Karpas-422 (cell line): ENCODE measurements at places on chromosomes 7 and 10. TPM values are rescaled to one million over a fixed set of nuclear protein-coding genes. Genes with fewer than 3 reads are reported as not detected.

DNA sequence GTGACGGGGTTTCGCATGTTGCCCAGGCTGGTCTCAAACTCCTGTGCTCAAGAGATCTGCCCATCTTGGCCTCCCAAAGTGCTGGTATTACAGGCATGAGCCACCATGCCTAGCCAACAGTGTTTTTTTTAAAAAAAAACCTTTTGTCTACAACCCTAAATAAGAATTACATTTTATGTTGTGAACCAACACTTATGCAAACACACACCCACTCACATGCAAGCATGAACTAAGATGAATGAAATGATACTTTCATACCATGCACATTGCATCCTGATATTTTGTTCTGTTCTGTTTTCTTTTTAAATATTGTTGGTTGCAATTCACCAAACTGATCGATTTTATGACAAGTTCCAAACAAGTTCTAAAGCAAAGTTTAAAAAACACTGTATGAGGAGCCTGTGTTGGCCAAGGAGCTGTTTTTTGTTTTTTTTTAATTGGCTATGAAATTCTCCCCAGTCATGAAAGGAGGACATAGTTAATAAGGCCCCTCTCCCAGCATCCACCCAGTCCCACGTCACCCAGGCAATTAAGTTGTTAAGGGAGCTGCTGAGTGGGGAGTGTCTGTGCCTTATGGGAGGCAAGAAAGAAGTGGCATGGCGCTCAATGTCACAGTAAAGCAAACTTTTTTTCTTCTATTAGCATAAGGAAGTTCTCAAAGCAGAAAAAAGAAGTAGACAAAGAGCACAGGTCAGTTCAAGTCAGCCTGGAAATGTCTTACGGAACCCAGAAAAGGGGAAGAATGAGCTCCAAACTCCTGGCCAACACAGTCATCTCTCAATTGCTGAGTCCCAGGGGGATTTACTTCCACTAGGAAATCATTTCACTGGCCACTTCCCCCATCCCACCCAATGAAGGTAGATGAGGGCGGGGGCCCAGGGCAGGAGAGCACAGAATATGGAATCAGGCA lies 50.1 kb downstream of the NOD1 start:
- DNase-seq = no peak

DNA sequence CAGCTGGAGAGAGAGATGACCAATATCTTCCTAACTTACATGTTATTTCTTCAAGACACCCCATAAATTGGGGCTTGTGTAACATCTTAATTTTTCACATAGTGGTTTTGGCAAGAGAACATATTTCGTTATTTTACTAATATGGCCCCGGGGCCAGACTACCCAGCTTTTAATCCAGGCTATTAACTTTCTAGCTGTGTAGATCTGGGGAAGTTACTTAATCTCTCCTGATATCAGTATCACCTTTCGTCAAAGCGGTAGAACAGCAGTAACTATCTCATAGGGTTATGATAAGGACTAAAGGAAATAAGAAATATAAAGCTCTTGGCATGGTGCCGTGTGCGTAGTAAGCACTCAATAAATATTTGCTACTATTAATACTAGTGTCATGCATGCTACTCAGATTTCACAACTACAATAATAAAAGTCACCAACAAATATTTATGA lies 71.6 kb upstream of the LYZL1 start:
- DNase-seq = no peak

ST8SIA6 gene
- not detected in 2 replicates for total RNA-seq

LRRC4 gene
- total RNA-seq = 39.6 and 52.0 TPM in 2 replicates

CCDC3 gene
- total RNA-seq = 1.4 and 2.9 TPM in 2 replicates

- no peak for DNase-seq
Observed at GRCh38 chr10:119521443-119522204, 20.9 kb downstream of the RGS10 start.

DNA sequence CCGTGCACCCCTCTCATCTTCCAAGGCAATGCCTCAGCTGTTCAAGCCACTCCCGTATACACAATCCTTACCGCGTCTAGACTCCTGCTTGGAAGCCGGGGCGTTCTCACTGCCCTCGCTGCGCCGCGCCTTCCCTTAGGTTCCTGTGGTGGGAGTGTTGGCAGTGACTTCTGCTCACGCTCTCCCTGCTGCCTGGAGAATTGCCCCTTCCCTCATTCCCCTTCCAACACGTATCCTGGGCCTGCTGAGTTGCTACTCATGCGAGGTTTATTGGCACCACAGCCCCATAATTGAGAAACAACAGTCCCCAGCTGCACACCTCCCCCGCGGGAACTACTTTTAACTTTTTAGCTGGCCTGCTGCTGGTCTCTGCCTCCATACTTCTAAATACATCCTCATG lies 31.9 kb downstream of the RBM17 start:
- no peak for DNase-seq

SMO gene
- total RNA-seq = 0.11 TPM in 1 of 2 replicates, not detected in the other

DNA sequence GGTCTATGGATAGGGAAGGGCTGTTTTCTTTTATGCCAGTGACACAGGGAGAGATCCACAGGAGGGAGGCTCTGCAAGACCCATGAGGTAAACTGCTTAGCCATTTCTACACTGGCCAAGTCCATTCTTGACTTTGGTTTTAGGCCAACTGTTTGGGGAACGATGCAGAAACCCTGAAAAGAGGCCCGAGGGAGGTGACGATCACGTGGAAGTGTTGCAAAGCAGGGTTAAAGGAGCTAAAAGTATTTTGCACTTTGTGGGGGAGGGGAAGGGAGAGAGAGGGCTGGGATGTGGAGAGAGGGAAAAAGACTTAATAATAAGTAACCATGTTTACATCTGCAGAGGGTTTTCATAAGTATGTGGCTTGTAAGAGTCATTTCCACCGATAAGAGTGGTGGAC lies 239.7 kb downstream of the EMX2 start:
- no peak for DNase-seq

CYP26C1 gene
- 0.14 and 0.30 TPM in 2 replicates for total RNA-seq

UPK3BL2 gene
- total RNA-seq = 19.8 and 49.4 TPM in 2 replicates

DNA sequence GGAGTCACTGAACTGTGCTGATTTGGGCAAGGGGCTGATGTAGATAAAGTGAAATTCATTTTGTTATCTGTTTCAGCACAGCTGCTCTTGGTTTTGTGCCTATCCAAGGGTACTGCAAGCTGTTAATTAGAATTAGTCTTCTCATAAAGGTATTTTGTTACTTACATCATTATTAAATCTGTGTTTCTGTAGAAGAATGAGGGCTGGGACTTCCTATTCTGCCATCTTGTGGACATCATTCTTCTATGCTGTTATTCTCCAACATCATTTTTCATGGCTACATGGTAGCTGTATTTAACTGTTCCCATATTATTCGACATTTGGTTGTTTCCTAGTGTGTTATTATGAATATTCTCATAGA lies 76.2 kb upstream of the CCDC71L start:
- no peak for DNase-seq

DNA sequence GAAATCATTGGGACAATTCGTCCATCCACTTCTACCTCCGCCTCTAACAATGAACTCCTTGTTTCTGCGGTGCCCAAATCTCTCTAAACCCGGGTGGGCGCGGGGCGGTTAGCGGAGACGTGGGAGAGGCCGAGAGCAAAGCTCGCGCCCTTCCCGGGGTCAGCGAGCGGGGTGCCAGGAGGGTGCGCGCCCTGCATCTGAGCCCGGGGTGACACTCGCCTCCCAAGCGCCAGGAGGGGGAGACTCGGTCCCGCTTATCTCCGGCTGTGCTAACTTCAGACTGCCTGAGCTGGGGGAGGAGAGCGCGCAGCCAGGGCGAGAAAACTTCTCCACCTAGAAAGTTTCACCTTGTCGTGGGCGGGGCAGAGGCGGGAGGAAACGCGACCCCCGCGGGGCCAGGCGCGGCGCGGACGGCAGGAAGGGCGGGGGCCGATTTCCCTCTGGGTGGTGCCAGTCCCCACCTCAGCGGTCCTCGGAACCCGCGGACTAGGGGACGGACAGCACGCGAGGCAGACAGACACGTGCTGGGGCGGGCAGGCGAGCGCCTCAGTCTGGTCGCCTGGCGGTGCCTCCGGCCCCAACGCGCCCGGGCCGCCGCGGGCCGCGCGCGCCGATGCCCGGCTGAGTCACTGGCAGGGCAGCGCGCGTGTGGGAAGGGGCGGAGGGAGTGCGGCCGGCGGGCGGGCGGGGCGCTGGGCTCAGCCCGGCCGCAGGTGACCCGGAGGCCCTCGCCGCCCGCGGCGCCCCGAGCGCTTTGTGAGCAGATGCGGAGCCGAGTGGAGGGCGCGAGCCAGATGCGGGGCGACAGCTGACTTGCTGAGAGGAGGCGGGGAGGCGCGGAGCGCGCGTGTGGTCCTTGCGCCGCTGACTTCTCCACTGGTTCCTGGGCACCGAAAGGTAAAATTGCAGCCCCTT lies at the start of gene MET:
Gene MET (plus strand): TSS at position 516 of the 915 bp plus-strand sequence. CDS start 26,889 bp downstream, outside the sequence.
- peak; percentile 97 for DNase-seq

DNA sequence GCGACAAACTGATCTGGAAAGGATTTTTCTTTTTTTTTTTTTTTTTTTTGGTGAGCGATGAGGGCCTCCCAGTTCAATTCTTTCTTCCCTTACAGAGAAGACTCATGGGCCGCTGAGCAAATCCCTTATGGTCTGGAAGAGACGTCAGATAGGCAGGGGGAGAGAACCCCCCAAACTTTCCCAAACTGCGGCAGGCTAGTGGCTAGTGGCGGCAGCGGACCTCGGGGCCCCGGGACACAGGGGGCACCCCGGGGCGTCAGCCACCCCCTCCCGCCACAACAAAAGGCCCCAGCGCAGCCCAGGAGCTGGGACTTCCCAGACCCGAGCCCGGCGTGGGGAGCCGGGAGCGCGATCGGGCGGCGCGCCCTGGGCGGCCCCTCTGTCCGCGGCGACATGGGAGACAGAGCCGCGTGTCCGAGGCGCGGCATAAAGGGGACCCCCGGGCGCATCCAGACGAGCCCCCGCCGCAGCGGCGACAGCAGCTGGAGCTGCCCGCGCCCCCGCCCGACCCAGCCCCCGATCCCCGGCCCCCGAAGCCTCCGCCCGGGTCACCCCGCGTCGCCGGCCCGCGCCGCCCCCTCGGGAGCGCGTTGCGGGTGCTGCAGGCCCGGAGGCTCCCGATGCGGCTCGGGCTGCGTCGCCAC lies 755 bp downstream of the FAM171A1 start:
- no peak for DNase-seq

FGL2 gene
- 22.6 and 28.1 TPM in 2 replicates for total RNA-seq

DNA sequence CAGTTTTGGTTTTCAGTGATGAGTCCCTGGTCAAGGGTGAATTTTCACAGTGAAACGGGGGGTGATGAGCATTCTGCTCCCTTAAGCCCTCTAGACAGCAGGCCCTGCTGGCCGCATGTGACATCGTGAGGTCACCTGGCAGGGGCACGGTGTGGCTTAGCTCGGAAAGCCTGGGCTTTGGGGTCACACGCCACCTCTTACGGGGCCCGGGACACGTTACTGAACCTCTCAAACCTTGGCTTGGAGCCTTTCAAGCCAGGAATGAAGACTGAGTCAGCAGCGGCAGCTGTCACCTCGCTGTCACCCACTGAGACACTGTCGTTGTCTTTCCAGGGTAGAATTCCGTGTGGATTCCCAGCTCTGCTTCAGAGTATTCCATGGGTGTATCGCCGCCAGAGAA lies 4.1 kb downstream of the GET4 start:
- no peak for DNase-seq

- DNase-seq = no peak
Observed at GRCh38 chr10:113274176-113274829, 278.6 kb upstream of the HABP2 start.

- DNase-seq = no peak
Observed at GRCh38 chr7:152661479-152661878, 14.5 kb downstream of the XRCC2 start.

DCLRE1C gene
- 15.8 and 19.6 TPM in 2 replicates for total RNA-seq

- no peak for DNase-seq
Observed at GRCh38 chr7:2071133-2071832, 161.5 kb downstream of the MAD1L1 start.

TMEM236 gene
- 0.04 and 0.19 TPM in 2 replicates for total RNA-seq

OPN4 gene
- total RNA-seq = not detected in 2 replicates

- no peak for DNase-seq
Observed at GRCh38 chr7:123355576-123356190, 155.9 kb upstream of the SLC13A1 start.

GRCh38 chr7:30998180-30998579 lies 34.4 kb downstream of the GHRHR start:
- no peak for DNase-seq

FAM25C gene
- total RNA-seq = not detected in 2 replicates

DNA sequence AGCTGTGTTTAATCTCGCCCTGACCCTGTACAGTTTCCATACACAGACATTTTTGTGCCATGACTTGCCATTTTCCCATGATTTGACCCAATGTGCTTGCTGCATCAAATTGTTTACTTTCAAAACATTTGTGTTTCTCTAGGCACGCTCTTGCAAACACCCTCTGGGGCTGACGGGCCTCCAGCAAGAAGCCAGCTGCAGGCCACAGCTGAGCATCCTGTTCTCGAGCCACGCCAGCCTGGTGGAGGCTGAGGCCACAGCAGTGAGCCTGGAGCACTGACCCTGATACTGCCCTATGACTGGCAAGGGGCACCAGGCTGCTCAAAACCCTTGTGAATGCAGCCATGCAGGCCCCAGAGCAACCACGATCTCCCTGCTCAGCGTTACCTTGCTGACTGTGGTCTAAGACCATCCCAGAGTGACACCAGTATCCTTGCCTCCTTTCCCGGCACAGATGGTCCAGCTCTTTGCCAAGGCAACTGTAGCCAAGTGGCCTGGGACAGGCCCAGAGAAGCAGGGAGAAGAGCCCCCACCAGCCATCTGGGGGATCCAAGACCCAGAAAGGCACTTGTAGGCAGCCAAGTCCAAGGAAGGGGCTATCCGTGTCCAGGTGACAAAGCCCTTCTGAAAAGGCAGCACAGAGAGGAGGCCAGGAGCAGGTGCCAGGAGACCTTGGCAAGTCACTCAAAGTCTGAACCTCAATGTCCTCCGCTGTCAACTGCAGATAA lies 78.5 kb downstream of the OAT start:
- no peak for DNase-seq

SFTPA1 gene
- not detected in 2 replicates for total RNA-seq

DNA sequence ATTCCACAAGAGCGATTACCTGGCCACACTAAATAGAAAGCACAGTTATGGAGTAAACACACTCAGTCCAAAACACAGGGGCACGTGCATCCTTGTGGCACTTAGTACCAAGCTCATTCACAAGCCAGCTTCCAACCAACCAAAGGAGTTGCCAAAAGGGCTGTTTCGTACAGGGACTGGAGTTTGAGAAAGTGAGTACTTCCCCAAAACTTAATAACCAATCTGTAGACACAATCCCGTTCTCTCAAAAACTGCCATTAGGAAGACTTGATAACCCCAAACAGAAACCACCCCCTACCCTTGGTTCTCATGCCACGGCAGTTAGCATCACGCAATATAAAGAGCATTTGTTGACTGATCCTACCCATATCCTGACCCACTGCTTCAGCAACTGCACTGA lies 166.2 kb upstream of the ASAH2 start:
- DNase-seq = no peak

DNA sequence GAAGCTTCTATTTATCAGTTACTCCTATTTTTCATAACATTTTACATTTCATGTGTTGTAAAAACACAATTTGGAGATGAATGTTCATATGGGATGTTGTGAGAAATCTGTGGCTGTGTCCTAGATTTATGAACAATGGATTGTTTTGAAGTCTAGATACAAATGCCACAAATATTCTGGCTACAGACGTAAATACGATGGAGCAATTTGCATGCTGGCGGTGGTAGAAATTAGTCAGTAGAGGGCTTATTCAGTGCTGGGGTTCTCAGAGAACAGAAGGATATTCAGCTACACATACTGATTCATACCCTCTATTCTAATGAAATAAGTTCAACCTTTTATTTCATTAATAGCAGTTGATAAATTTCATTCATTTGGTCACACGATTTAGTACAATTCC lies 48.8 kb downstream of the PLPP4 start:
- no peak for DNase-seq

- no peak for DNase-seq
Observed at GRCh38 chr7:78066599-78066998, 268.0 kb downstream of the PHTF2 start.
